Anterior cingulate cortex (tissue), 58 donors: ENCODE measurements at places on chromosomes 7 and 10.

GRCh38 chr10:73995035-73995358 lies 2.9 kb upstream of the VCL start:
- no peak for DNase-seq

DNA sequence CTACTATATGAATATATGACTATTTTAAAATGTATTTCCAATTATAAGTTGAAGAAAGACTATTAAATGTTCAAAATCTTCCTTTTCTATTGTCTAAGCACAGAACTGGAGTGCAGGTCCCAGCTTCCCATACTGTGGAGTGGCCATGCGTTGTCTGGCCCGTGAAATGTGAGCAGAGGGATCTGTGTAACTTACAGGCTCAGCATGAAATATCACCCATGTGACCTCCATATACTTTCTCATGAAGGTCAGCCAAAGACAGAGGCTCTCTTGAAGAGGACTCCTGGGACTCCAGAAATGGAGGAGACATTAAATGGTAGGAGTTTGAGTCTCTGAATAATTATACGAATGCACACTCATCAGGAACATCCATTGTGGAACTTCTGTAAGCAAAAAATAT lies 92.4 kb upstream of the CAV2 start:
- DNase-seq, result no peak

- DNase-seq, result no peak
These were observed 68.8 kb upstream of the WDR11 start for GRCh38 chr10:120782336-120782735.

GRCh38 chr10:127899766-127900387 lies 7.0 kb upstream of the PTPRE start:
- no peak for DNase-seq

DNA sequence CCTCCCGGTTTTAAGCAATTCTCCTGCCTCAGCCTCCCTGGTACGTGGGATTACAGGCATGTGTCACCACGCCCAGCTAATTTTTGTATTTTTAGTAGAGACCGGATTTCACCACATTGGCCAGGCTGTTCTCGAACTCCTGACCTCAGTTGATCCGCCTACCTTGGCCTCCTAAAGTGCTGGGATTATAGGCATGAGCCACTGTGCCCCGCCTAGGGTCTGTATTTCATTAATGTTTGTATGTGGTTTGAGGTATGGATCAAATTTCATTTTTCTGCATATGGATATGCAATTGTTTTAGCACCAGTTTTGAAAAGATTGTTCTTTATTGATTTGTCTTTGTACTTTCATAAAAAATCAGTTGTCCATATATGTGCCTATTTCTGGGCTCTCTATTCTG lies 26.0 kb downstream of the CYP26A1 start:
- DNase-seq, result no peak

- no peak for DNase-seq
These were observed 21.8 kb upstream of the DGKB start for GRCh38 chr7:14924398-14924797.

GRCh38 chr7:94355454-94355853 lies 39.2 kb upstream of the COL1A2 start:
- no peak for DNase-seq

DNA sequence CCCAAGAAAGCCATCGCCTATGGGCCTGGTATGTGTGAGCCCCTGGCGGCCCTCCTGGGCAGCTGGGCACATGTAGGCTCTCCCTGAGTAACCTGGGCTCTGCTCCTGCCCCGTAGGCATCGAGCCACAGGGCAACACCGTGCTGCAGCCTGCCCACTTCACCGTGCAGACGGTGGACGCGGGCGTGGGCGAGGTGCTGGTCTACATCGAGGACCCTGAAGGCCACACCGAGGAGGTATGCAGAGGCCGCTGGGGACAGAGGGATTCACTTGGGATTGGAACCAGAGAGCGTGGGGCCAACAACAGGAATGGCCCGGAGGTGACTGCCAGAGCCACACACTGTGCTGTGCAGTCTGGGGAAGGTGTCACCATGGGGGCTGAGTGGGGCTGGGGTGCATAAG lies 7.3 kb downstream of the FLNC start:
- no peak for DNase-seq

DNA sequence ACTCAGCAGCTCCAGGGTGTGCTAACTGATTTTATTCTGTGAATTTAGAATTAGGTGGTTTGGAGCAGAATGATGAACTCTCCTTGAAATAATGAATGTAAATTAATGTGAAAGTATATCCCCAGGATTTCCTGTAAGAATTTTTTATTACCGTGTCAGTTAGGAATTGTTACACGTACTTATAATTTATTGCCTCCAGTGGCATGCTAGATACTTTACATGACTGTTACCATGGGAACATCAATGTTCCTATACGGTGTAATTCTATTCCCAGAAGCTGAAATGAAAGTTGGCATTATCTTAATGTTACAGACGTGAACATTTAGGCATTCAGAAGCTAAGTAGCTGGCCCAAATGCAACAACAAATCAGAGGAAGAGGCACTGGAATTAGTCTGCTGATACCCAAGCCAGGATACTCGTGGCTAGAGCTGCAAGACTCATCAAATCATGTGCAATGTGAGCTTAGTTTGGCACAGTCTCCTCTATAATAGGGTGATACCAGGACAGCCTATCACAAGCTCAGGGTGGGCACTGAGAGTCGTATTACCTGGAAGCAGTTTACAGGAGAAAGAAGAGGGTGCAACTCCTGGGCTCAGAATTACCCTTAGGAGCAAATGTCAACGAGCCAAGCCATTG lies 30.0 kb upstream of the PRKAR2B start:
- no peak for DNase-seq

- DNase-seq, result no peak
These were observed 115.1 kb upstream of the MEOX2 start for GRCh38 chr7:15801551-15801950.

DNA sequence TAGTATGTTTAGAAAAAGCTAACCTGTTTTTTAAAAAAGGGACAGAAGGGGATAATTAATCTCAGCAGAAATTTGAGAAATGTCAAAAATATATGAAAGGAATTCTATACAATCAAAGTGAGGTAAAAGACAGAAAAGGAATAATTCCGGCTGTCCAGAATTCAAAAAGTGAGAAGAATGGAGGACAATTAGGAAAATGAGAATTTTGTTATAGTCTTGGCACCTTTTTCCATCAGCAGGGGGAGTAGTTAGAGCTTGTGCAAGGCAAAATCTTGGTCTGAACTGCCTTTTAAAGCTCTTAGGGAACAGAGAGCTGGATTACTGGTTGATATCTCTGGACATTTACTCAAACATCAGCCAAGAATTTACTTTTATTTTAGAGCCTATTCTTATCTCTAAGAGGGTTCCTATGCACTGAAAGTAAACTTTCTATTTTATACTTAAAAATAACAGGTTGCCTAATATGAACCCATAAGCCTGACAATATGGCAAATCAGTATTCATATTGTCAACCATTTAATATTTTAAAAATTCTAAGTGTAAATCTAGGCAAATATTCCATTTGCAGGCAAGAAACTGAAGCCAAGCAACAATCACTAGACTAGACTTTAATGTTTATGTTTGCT lies 185.6 kb downstream of the ANK3 start:
- no peak for DNase-seq

- no peak for DNase-seq
These were observed 56.7 kb upstream of the JCAD start for GRCh38 chr10:30116041-30116491.

- no peak for DNase-seq
These were observed at the start of gene ZNF716 for GRCh38 chr7:57449904-57450303. TSS of gene ZNF716 (plus strand) at chr7:57450177. CDS start at chr7:57450289, 112 bp downstream.

DNA sequence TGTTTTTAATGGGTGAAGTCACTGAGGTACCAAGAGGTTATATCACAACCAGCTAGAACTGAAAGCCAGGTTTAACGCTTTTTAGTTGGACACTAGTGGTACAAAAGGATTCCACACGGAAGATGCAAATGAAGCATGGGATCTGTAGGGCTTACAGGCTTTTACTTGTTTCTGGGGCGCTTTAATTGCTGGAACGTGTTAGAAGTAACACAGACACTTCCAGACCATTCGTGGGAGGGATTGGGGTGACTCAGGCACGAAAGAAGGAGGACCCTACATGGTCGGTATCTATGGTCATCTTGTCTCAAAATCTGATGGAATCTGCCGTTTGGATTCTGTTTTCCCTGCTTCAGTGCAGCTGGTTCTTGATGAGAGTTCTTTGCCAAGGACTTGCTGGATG lies 1.0 kb downstream of the YKT6 start:
- DNase-seq, result no peak

DNA sequence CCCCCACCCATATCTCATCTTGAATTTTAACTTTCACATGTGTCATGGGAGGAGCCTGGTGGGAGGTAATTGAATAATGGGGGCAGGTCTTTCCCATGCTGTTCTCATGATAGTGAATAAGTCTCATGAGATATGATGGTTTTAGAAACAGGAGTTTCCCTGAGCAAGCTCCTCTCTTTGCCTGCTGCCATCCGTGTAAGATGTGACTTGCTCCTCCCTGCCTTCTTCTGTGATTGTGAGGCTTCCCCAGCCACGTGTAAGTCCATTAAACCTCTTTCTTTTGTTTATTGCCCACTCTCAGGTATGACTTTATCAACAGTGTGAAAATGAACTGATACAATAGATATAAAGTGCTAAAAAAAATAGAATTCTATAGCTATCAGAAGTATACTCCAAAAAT lies 168.8 kb downstream of the CXCL12 start:
- DNase-seq, result no peak

GRCh38 chr7:70241536-70242175 lies 643.4 kb downstream of the AUTS2 start:
- DNase-seq, result no peak

- no peak for DNase-seq
These were observed 2.0 kb downstream of the XRCC2 start for GRCh38 chr7:152673897-152674296.

GRCh38 chr7:80373429-80374032 lies 138.3 kb downstream of the GNAT3 start:
- DNase-seq, result no peak

DNA sequence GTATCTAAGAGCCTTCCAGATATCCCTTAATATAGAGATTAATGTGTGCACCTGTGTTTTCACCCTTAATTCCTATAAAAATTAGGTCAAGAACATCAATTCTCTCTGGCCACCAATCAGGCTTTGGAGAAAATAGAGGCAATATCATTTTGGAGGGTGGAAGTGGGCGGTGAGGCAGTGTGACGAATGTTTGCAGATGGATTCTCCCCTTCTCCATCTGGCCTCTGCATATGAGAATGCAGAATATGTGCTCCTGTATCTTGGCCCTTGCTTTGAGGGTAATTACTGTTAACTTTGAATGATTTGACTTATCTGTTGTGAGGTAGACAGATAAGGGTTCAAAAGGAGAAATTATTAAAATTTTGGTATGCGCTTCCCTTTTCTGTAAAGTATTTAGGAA lies 304.0 kb upstream of the NPSR1 start:
- no peak for DNase-seq

DNA sequence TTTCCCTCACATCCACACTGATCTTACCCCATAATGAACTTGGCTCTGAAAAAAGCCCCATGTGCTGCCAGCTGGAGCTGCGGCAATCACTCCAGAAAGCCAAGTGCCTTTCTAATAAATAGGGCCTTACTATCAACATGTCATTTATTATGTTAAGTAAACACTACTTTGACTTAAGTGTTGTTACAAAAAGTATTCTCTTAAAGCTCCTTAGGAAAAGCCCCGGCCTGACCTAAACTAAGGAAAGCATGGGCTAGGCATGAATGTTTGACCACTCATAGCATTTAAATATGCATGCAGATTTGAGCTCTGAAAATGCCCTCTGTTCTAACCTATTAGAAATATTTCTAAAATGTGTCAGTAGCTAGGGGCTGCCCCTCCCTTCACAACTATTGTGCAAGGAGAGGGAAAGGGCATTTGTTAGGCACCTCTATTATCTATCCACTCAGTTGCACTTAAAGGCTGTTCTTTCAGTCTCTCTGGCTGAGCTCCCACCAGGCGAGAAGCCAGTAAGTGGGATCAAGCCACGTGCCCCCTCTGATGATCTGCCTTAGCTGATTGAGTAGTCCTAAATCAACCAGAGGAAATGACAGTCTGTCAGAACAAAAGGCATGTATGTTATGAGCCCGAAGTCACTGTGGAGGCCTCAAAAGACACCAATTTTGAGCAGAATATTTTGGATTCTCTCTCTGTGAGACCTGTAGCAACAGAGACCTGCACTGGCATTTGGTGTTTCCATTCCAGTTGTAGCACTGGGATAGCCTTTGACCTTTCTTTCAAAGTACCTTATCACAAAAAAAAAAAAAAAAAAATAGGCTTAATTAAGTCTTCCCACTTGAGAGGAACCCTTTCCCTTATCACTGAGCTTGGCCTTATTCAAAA lies 77.1 kb downstream of the ITGB8 start:
- no peak for DNase-seq

DNA sequence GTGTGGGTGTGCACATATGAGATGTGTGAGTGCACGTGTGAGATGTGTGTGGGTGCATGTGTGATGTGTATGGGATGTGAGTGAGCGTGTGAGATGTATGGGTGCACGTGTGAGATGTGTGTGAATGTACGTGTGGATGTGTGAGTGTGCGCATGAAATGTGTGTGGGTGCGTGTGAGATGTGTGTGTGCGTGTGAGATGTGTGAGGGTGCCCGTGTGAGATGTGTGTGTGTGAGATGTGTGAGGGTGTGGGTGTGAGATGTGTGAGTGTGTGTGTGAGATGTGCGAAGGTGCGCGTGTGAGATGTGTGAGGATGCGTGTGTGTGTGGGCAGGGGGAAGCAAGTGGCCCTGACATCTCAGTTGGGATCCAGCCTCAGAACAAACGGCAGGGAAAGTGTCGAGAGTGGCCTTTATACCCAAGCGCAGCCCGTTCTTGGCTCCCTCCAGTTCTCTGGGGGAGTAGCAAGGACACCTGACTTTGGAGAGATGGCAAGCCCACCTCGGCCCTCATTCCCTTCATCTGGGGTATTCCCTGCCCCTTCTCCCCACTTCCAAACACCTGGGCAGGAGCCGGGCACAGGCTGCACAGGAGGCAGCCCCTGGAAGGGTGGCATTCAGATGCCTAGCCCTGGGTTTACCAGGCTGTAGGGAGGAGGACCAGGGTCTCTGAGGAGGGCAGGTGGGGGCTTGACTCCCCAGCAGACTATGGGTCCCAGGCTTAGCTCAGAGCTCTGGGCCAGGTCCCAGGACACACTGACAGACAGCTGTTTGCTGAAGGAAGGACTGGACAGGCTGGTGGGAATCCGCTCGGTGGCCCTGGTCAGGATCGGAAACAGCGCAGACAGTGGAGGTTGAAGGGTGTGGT lies 31.6 kb downstream of the PPIF start:
- no peak for DNase-seq

DNA sequence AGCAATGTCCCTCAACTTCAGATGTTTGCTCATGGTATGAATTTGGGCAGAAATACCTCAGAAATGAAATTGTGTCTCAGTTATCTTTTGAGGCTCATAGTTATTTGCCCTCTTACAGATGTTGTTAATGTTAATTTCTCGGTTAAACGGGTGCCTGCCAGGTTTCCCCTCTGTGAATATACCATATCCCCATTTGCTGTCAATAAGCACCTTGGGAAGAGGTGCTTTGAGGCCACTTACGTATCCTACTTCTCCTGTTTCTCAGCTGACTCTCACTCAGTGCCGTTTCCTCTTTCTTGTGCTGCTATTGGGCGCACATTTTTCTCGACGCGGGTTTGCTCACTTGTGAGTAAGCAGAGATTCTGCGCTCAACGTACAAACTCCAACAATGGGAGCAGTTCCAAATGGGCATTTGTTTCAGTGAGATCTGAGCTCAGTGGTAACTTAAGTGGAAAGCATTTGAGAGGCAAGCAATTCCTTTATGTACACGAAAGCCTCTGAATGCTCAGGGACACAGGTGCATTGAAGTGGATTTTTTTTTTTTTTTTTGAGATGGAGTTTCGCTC lies 34.8 kb upstream of the JAKMIP3 start:
- no peak for DNase-seq
